ENCODE measurements at places on chromosomes 3 and 15.

GRCh38 chr3:123055352-123055751, 11.5 kb upstream of the PDIA5 start:
- DNase-seq: no peak

- no peak for DNase-seq
Measured at GRCh38 chr3:186483611-186484340, 60.4 kb downstream of the CRYGS start.

GRCh38 chr3:191282251-191283185, 46.7 kb upstream of the CCDC50 start:
- no peak for DNase-seq

GRCh38 chr3:45553469-45553974, 41.0 kb upstream of the LIMD1 start:
- DNase-seq: no peak

- no peak for DNase-seq
Measured at GRCh38 chr15:25705433-25706115, 157.6 kb downstream of the ATP10A start.

DNA sequence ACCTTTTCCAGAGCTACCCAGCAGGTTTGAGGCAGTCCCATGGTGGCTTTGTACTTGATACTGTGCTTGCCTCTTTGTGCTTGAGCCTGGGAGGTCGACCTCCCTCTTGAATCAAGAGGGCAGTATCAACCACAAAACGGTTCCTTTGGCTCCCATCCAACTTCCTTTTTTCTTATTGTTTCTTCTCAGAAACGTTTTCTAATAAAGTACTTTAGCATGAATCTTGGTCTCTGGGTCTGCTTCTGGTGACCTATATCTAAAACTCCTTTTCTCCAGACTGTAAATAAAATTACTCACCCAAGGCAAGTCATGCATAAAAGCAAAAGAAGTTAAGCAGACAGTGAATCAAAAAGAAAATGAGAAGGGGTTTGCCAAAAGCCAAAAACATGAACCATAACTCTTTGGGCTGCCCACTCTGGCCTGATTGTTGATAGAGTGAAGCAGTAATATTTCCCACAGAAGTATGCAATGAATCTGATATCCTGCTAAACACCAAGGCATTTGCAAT, 112.2 kb upstream of the SLC4A7 start:
- no peak for DNase-seq

DNA sequence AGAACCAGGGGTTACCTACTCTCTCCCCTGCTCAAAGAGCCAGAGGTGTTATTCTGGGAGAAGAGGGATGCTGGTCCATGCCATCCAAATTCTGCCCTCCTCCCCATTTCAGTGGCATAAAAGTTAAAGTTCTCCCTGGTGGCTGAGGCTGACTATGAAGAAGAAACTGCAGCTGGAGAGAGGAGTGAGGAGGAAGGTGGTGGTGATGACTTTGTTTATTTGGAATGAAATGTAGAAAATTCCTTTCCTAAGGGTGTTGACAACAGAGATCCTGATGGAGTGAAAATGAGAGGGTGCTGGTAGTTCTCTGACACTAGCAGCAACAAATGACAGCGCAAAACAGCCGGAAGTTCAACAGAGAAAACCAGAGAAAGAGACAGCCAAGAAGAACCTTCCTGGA, 100.4 kb downstream of the PCCB start:
- no peak for DNase-seq

DNA sequence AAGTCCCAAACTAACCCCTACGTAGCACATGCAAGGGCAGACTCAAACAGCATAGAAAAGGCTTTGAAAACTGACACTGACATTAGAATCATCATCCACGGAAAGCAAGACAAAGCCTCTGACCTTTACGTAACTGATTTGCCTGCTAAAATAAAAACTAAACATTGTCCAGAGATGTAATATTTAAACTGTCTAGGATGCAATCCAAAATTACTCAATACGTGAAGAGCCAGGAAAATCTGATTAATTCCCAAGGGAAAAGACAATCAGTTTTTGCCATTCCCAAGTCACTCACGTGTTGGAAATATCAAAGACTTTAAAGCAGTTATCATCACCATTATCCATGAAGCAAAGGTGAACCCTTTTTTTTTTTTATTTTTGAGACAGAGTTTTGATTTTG, 13.3 kb upstream of the IQCF1 start:
- no peak for DNase-seq

DNA sequence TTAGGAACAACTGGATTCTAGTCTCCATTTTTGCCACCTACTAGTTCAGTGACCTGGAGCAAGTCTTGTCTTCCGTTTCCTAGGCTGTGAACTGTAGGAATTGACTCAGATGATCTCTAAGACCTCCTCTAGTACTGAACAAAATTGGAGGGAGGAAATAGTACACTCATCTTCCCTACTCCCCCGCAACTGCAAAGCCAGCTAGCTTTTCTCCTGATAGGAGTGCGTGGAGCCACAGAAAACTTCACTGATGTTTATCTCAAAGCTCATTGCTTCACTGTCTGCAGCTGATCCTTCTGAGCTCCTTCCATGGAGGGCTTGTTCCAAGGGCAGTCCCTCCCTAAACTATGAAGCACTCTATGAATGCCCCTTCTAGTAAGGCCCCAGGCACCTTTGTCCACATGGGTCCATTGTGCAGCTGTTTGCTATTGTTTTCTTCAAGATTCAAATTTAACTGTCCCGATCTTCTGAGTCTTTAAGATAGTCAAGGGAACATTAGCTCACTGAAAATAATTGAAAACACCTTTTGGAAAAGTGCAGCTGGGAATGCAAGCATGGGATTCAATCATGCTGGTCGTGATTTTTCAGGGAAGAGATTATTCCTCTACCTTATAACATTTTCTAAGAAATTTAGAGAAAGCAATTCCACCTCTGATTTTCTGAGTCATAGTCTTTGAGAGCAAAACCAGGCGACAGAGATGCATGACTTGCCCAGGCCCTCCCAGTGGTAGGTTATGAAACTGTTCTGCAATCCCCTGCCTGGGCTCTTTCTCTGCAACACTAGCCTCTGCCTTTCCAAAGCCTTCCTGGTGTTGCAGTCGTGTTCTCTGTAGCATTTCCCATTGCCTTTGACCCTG, 24.3 kb downstream of the FILIP1L start:
- DNase-seq: no peak

- no peak for DNase-seq
Measured at GRCh38 chr3:154398084-154398967, 31.7 kb downstream of the GPR149 start.

- DNase-seq: peak; percentile 33
Measured at GRCh38 chr15:43376017-43376705, 5.3 kb downstream of the TUBGCP4 start.

GRCh38 chr3:54133196-54133595, 10.8 kb downstream of the CACNA2D3 start:
- DNase-seq: no peak
